ENCODE measurements at places on chromosomes 12 and 14. TPM values are rescaled to one million over a fixed set of nuclear protein-coding genes. Genes with fewer than 3 reads are reported as not detected.

Gene PTGDR
- total RNA-seq, result 0.04 TPM

Gene CD27
- total RNA-seq, result not detected

Gene COX8C
- not detected for total RNA-seq

GRCh38 chr14:42174357-42174756 lies 567.7 kb downstream of the LRFN5 start:
- no peak for DNase-seq
- H3K27me3 ChIP-seq, result no peaks in the 10 kb centered on the region
- no peaks in the 10 kb centered on the region for H3K4me1 ChIP-seq
- H3K4me3 ChIP-seq, result no peak overlapping the region

DNA sequence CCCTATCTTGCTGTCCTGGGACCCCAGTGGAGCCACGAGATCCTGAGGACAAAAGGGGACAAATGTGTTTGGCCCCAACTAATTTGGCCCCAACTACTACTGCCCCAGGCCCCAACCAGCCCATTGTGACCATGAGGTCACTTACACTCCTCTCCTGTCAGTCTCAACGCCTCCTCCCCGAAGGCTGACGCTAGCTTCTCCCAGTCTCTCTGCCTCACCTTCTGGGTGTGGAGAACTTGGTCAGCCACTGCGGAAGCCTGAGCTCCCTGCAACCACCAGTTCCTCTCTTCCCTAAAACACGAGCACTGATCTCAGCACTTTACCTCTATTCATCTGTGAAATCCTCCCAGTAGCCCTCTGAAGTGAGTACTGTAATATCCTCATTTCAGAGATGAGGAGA lies 13.3 kb downstream of the FAM181A start:
- no peak overlapping the region for H3K4me3 ChIP-seq
- no peaks in the 10 kb centered on the region for H3K27me3 ChIP-seq
- H3K4me1 ChIP-seq, result peaks cover 28% of the 10 kb centered on the region
- H3K27ac ChIP-seq, result peak overlapping the region; percentile 97
- no peak for DNase-seq

- no peaks in the 10 kb centered on the region for H3K36me3 ChIP-seq
- H3K4me1 ChIP-seq, result peaks cover 9% of the 10 kb centered on the region
- peak overlapping the region; percentile 40 for H3K4me3 ChIP-seq
- no peak overlapping the region for H3K27ac ChIP-seq
- H3K27me3 ChIP-seq, result no peaks in the 10 kb centered on the region
Observed at GRCh38 chr12:49967042-49967776, 5.5 kb downstream of the AQP5 start.

DNA sequence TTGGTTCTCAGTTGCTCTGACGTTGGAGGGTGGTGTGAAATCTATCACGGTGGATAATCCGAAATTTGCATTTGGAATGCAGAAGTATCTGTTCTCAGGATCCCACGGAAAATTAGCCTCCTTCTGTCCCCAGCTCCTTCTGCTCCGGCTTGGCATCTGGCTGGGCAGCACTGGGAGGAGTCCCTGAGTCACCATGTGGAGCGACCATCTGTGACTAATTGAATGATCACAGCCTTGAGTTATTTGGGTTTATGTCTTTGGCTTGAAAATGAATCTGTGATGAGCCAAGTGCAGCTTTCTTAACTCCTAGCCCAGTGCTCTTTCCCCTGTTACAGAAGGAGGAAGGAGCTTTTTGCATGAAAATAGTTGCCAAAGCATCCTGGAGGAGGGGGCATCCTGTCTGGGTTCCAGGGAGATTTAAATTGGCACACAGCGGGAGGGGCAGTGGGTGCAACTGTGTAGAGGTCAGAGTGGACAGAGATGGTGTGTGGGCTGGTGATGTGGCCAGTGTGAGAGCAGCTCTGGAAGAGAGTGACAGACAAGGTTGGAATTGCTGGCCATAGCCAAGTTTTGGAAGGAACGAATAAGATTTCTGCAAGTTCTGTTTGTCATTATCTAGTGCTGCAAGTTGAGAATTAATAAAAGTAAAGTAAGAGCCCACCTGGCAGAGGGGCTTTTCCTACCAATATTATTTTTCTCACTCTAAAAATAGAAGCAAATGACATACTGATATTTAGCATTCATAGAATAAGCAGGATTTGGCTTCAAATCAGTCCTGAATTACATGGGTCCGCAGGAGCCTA lies 74.4 kb downstream of the SLC24A4 start:
- no peak overlapping the region for H3K4me3 ChIP-seq
- no peak for DNase-seq
- no peaks in the 10 kb centered on the region for H3K27me3 ChIP-seq
- H3K36me3 ChIP-seq, result no peaks in the 10 kb centered on the region

DNA sequence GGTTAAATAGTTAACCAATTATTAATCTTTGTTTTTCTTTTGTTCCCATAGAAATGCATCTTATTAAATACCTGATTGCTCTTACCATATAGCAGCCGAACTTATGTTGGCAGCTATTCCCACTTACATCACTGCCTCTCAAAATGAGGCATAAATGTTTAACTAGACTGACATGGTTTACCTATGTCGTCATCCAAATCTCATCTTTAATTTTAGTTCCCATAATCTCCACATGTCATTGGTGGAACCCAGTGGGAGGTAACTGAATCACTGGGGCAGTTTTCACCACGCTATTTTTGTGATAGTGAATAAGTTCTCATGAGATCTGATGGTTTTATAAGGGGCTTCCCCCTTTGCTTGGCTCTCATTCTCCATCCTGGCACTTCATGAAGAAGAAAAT lies 499.2 kb upstream of the ATP2B1 start:
- H3K27ac ChIP-seq, result no peak overlapping the region
- no peaks in the 10 kb centered on the region for H3K36me3 ChIP-seq
- no peak overlapping the region for H3K4me3 ChIP-seq
- no peaks in the 10 kb centered on the region for H3K4me1 ChIP-seq
- DNase-seq, result no peak

- no peaks in the 10 kb centered on the region for H3K36me3 ChIP-seq
- peak overlapping the region; percentile 72 for H3K4me3 ChIP-seq
- peak; percentile 90 for DNase-seq
- peak overlapping the region; percentile 66 for H3K27ac ChIP-seq
Observed at GRCh38 chr12:110582276-110583136, 612 bp downstream of the PPTC7 start.

DNA sequence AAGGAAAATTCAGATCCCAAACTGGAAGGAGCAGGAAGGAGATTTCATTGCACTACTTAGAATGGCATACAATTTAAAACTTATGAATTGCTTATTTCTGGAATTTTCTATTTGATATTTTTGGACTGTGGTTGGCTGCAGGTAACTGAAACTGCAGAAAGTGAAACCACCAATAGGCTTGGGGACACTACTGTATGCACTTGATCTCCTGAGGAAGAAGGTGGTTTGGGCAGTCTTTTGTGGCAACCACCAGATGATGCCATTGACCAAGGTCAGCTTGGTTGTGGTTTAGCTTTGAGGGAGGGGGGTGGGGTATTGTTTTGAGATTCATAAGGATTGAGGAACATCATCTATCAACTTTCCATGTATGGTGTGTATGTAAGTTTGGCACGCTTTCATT lies 209.5 kb upstream of the STXBP6 start:
- no peak for DNase-seq
- no peaks in the 10 kb centered on the region for H3K36me3 ChIP-seq
- no peaks in the 10 kb centered on the region for H3K27me3 ChIP-seq
- H3K27ac ChIP-seq, result no peak overlapping the region
- no peaks in the 10 kb centered on the region for H3K4me1 ChIP-seq

GRCh38 chr12:91654087-91654486 lies 471.5 kb upstream of the DCN start:
- no peaks in the 10 kb centered on the region for H3K4me1 ChIP-seq
- H3K27me3 ChIP-seq, result no peaks in the 10 kb centered on the region
- no peaks in the 10 kb centered on the region for H3K36me3 ChIP-seq

DNA sequence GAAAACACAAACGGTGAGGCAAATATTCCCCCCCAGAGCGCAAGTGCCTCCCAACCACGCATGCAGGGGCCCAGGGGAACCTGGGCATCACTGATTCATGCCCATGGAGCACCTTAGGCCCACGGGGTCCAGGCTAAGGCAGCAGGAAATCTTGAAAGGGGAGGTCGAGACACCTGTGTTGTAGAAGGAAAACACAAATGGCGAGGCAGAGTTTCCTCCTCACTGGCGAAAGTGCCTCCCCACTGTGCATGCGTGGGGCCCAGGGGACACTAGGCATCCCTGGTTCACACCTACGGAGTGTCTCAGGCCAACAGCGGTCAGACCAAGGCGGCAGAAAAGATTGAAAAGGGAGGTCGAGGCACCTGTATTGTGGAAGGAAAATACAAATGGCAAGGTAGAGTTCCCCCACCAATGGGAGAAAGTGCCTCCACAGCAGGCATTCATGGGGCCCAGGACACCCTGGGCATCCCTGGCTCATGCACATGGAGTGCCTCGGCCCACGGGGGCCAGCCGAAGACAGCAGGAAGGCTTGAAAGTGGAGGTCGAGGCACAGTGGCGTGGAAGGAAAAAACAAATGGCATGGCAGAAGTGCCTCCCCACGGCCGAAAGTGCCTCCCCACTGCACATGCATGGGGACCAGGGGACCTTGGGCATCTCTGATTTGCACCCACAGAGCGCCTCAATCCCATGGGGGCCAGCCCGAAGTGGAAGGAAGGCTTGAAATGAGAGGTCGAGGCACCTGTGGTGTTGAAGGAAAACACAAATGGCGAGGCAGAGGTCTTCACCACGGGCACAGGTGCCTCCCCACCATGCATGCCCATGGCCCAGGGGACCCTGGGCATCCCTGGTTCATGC lies 368.8 kb downstream of the ALG10 start:
- no peaks in the 10 kb centered on the region for H3K4me1 ChIP-seq
- H3K4me3 ChIP-seq, result no peak overlapping the region
- H3K27ac ChIP-seq, result no peak overlapping the region
- H3K36me3 ChIP-seq, result no peaks in the 10 kb centered on the region

DNA sequence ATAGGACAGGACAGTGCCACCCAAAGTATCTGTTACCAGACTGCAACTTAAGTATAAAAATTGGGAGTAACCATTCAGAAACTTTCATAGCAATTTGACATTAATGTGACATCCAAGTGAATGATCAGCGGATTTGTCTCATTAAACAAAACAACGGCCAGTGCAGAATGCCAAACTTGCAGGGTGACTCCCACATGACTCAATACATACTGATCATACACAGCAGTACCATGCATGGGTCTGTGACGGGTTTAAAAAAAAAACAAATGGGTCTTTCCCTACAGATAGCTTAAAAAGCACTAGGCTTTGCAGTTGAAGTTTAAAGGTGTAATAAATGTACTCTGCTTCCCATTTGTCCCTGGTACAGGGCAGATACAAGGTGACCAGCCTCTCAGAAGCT lies 116.6 kb downstream of the SLC35F4 start:
- H3K36me3 ChIP-seq, result no peaks in the 10 kb centered on the region
- no peak overlapping the region for H3K27ac ChIP-seq
- H3K4me3 ChIP-seq, result no peak overlapping the region

DNA sequence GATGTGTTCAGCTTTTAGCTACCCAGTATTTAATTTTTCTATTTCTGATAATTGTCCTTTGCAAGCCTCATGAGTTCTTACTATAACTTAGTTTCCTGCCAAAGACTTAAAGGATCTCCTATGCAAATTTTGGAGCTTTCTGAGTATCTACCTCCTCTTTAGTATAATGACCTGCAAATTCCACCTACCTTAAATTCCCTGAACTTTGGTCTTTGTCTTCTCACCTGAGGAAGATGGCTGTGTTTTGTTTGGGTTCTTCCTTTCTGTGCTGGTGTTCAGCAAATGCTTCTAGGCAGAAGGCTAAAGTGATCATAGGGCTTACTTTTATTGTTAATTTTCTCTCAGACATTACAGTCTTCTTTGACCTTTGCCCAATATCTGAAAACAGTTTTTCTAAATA lies 142.8 kb downstream of the FUT8 start:
- H3K4me1 ChIP-seq, result no peaks in the 10 kb centered on the region
- H3K27me3 ChIP-seq, result no peaks in the 10 kb centered on the region
- no peaks in the 10 kb centered on the region for H3K36me3 ChIP-seq
- H3K4me3 ChIP-seq, result no peak overlapping the region
- no peak for DNase-seq
- no peak overlapping the region for H3K27ac ChIP-seq

DNA sequence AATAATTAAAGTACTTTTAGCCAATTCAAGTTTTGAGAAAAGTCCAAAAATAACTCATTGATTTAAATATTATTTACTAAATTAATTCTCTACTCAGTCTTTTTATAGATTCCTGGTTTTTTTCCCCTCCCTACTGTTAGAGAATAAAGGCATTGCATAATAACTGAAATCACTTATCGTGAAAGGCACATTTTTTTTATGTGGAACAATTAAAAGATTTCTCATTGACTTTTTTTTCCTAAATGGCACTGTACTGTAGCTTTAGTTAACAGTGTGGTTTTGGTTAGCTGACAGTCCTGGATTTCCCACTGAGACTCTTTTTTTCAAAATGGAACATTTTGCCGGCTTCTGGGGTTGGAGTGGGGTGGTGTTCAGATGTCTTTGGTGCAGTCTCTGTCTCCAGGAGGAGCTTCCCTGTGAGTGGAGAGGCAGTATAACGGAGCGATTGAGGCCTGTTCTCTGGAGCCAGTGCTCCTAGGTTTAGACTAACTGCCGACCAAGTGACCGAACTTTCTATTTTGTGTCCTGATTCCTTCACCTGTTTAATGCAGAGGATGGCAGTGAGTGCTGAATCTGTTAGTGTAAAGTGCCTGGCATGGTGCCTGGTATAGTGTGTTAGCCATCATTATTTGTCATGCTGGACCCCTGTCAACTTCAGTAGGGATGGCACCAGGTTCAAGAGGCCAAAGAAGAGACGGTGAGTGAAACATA lies 117.7 kb downstream of the ADCK1 start:
- no peaks in the 10 kb centered on the region for H3K36me3 ChIP-seq
- no peak overlapping the region for H3K4me3 ChIP-seq
- no peak overlapping the region for H3K27ac ChIP-seq
- DNase-seq, result no peak
- H3K4me1 ChIP-seq, result no peaks in the 10 kb centered on the region

- no peaks in the 10 kb centered on the region for H3K36me3 ChIP-seq
- no peaks in the 10 kb centered on the region for H3K27me3 ChIP-seq
- H3K4me3 ChIP-seq, result no peak overlapping the region
- H3K27ac ChIP-seq, result no peak overlapping the region
Observed at GRCh38 chr12:3249081-3249800, 172.1 kb downstream of the TSPAN9 start.

DNA sequence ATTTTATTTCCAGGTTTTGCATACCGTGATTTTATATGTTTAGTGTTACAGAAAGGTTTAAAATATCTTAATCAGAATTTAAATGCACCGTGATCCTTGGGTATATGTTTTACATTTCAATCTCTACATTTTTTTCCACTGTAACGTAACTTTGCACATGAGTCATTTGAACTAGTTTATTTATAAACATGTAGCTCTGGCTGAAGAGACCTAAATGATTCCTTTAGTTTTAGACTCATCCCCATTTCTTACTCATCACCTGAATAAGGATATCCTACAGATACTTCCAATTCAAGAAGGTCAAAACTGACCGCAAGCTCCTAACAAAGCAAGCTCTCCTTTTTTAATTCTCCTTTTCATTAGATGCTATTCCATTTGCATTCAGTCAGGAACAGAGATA lies 42.7 kb upstream of the SLC6A15 start:
- no peaks in the 10 kb centered on the region for H3K36me3 ChIP-seq
- H3K4me1 ChIP-seq, result no peaks in the 10 kb centered on the region
- no peaks in the 10 kb centered on the region for H3K27me3 ChIP-seq
- no peak for DNase-seq
- H3K4me3 ChIP-seq, result no peak overlapping the region
- no peak overlapping the region for H3K27ac ChIP-seq

All from pancreas (tissue), 10 donors.